ENCODE measurements at places on chromosomes 5 and 9. TPM values are rescaled to one million over a fixed set of nuclear protein-coding genes. Genes with fewer than 3 reads are reported as not detected.

GRCh38 chr9:130786526-130786925 lies 48.5 kb upstream of the ABL1 start:
- no peak overlapping the region for H3K4me3 ChIP-seq
- H3K4me1 ChIP-seq, result peaks cover 16% of the 10 kb centered on the region
- H3K27ac ChIP-seq, result no peak overlapping the region
- DNase-seq, result no peak

DNA sequence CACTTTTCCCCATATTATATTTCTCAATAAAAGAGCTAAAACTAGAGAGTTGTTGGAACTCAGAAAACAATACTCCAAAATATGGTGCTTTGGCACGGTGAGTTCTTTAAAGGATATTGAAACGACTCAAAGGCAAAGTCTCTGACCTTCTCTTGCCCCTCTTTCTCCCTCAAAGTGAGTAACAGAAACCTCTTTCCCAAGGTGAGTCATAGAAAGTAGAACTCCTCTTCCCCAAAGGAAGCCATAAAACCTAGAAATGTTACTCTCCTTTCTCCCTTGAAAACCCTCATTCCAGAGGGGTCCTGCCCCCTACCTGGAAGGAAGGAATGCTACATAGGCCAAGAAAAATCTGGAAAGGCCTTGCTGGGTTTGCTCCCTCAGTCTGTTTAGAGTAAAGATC lies 47.5 kb downstream of the RAPGEF6 start:
- H3K27me3 ChIP-seq, result no peaks in the 10 kb centered on the region
- no peaks in the 10 kb centered on the region for H3K36me3 ChIP-seq
- H3K4me1 ChIP-seq, result no peaks in the 10 kb centered on the region
- H3K4me3 ChIP-seq, result no peak overlapping the region

DNA sequence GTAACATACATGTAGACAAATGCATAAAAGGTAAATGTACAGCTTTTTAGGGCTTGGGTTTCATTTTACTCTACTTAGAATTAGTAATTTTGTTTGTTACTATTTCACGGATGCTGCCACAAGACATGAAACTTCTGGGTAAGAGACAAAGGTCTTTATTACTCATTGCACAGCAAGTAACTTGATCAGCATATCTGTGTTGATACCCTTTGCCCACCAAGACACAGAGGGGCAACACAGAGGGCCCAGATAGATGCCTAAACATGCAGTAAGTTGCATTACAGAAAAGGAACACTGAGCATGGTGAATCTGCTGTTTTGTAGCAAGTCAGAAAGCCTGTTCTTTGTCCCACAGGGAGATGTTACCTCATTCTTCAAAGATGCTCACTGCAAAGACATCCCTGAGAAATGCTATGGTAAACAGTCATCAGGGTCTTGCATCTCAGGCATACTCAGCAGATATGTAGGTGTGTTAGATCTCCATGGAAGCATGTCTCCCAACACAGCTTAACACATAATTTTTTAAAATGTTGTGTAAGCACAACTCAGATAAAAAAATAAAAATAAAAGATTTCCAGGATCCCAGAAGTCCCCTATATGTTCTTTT lies 10.3 kb downstream of the ITGA2 start:
- H3K27ac ChIP-seq, result no peak overlapping the region
- no peak for DNase-seq

- H3K36me3 ChIP-seq, result no peaks in the 10 kb centered on the region
- H3K4me1 ChIP-seq, result no peaks in the 10 kb centered on the region
- H3K4me3 ChIP-seq, result no peak overlapping the region
Measured at GRCh38 chr9:76512826-76513225, 53.8 kb downstream of the GCNT1 start.

DNA sequence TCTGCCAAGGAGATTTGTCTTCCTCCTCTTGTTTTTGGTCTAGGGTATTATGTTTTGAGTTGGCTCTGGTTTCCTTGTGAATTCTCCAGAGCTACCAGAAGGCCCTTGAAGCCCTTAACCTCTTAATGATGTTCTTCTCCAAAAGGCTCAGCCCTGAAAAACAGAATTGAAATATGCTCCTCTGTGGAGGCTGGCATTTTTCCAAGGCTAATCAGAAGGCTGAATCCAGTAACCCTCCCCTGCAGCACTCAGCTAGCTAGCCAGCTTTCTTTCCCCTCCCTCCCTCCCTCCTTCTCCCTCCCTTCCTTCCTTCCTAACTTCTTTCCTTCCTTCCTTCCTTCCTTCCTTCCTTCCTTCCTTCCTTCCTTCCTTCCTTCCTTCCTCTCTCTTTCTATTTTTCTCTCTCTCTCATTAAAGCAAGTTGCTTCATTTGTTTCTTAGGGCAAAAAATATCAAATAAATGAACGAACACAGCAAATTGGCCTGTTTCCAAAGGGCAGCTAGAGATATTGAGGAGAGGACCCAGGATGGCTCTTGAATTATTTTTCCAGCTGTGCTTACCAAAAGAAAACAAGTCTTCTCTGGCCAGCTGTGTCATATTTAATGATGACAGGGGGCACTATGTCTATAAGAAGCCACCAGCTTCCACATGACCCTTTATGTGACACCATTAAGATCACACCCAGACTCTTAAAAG lies 38.7 kb downstream of the JAKMIP2 start:
- H3K4me1 ChIP-seq, result no peaks in the 10 kb centered on the region
- no peak overlapping the region for H3K4me3 ChIP-seq
- H3K27me3 ChIP-seq, result no peaks in the 10 kb centered on the region
- H3K27ac ChIP-seq, result no peak overlapping the region

Gene CSNK1G3
- total RNA-seq, result 13.1 TPM

Gene CDH9
- not detected for total RNA-seq

Gene TAF11L5
- total RNA-seq, result not detected
